ENCODE measurements at places on chromosomes 4 and X.
A peak's percentile ranks its signal among the peaks of the same experiment; 100 is the strongest.

GRCh38 chr4:141871086-141871770 lies 234.8 kb downstream of the IL15 start:
- no peak for DNase-seq

DNA sequence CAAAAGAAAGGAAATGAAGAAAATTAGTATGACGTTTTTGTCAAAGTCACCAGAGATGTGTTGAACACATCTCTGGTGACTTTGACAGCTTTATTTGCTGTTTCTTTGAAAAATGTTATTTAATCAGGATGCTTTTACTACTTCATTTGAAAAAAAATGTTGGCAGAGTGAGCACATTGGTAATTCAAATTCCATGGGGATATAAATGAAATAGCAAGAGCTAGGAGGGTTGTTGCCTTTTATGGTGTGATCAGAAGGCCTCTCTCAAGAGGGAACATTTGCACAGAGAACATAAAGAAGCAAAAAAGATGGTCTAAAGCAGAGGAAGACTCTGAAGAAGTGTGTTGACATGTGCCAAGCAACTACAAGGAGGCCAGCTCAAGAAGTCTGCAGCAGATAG lies 46.6 kb upstream of the CXCL8 start:
- DNase-seq = no peak

GRCh38 chrX:48470110-48470832 lies at the start of gene SLC38A5:
TSS of gene SLC38A5 (minus strand) at chrX:48470260. CDS start at chrX:48467924, 2,336 bp downstream.
- no peak for DNase-seq

DNA sequence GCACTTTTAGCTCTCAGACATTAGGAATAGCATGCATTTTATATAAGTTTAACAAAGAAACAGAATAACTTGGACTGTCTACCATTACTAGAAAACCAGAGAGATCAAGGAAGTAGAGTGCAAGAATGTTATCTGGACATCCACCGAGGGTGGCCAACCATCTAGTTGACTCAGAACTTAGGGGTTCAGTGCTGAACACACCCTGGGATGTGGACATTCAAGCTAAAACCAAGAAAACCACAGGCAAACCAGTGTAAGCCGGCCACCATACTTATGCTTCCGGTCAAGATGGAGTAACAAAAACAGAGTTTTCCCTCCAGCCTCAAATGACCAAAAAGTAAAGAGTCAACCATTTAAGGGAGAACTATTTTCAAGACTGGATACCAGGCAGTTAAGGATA lies 181.4 kb upstream of the MXRA5 start:
- no peak for DNase-seq

GRCh38 chrX:114365065-114365834 lies 218.6 kb upstream of the HTR2C start:
- DNase-seq = no peak

DNA sequence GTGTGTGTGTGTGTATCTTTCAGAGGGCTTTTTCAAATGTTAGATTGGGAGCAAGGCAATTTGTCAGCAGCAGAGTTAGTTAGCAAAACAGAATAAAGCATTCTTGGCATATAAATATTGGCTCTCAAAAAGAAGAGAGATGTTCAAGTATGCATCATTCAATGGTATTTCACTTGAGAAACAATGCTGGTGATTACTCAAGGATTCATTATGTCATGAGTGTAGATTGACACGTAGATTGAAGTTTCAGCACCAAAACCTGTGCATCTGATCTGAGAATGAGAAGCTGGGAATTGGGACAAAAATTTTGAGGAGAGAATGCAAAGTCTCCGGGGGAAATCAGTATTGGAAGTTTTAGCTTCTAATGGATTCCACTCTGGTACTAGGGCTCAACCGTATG lies 241.4 kb downstream of the FRMPD4 start:
- DNase-seq = no peak

DNA sequence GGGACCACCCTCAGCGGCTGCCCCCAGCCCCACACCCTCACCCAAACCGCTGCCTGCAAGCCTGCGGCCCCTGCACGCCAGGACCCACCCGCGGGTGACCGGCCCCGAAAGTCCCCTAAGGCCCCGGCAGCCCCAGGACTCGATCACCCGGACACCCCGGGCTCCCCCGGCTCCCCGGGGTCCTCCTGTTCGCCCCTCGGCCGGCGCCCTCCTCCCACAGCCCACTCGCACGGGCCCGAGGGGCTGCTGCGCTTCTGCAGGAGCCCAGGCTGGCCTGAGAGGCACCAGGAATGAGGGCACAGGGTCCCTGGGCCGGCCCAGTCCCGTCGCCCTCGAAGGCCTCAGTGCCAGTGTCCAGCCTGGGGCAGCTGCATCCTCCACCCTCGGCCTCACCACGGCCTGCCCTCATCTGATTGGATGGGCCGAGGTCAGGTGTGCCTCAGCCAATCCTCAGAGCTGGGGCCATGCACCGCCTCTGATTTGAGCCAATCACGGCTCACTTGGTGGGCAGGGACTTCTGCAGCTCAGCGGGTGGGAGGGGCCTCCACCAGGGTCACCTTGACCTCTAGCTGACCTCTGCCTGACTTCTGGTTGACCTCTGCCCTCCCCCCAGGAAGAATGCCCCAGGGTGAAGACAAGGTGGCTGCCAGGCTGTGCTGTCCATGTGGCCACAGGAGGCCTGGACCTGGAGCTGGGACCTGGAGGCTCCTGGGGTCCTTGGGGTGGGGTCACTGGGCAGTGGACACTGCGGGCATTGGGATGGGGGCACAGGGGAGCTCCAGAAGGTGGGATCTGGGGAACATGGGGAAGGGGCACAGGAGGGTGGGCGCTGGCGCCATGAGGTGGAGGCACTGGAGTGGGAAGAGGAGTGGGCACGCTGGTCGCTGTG lies 97.6 kb upstream of the NKX1-1 start:
- peak; percentile 46 for DNase-seq

DNA sequence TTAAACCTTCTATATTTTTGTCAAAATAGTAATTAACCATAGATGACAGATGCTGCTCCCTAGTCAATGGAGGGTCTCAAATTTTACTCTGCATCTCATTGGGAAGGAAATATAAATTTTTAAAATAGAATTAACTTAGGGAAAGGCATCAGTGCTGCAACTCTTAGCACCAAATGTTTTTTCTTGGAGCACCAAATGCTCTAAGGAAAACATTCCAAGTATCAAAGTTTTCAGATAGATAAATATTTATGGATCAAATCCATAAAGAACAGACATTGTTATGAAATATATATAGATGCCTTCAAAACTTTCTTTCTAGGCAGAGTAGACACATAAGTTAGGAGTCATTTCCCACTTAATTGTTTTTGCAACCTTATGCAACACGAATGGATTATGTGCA lies 168.7 kb downstream of the ANTXR2 start:
- DNase-seq = no peak

DNA sequence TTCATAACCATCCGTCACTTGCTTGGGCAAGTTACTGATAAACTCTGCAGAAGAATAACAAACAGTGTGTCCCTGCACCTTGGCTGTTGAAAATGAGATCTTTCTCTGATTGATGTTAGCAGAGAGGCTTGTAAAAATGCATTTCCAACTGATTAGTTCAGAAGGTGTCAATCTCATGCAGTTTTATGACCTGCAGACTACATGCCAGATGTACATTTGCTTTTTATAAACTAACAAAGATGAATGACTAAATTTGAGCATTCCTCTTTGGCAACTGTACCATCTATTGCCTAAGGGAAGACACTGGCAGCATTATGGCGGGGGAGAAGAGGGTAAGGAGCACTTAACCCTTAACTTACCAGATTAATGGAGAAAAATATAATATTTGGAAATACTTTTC lies 192.8 kb downstream of the DCTD start:
- no peak for DNase-seq
